Sigmoid colon (tissue), 7 donors: ENCODE measurements at places on chromosomes 7 and 10.

GRCh38 chr10:47421057-47421952 is 37.2 kb upstream of the ZNF488 start:
- H3K36me3 ChIP-seq = no peaks in the 10 kb centered on the region
- no peaks in the 10 kb centered on the region for H3K4me1 ChIP-seq
- H3K27ac ChIP-seq = no peak overlapping the region

GRCh38 chr10:77837248-77837924 is 89.2 kb downstream of the DLG5 start:
- peak overlapping the region; percentile 80 for H3K27ac ChIP-seq
- no peaks in the 10 kb centered on the region for H3K27me3 ChIP-seq
- peaks cover 54% of the 10 kb centered on the region for H3K36me3 ChIP-seq
- peaks cover 21% of the 10 kb centered on the region for H3K4me1 ChIP-seq
- DNase-seq = peak; percentile 81

- peak within 1 kb of the TSS; percentile 98 for H3K27ac ChIP-seq
- DNase-seq = peak; percentile 99
- peaks cover 17% of the 10 kb centered on the region for H3K4me1 ChIP-seq
- H3K4me3 ChIP-seq = peak within 1 kb of the TSS; percentile 99
- H3K36me3 ChIP-seq = peaks cover 32% of the 10 kb centered on the region
- H3K27me3 ChIP-seq = no peaks in the 10 kb centered on the region
Observed at GRCh38 chr10:84139126-84140035, at the start of gene GHITM. Gene GHITM, plus strand, starts transcription at chr10:84139509. Its CDS starts 1,992 bp downstream, at chr10:84141501.

DNA sequence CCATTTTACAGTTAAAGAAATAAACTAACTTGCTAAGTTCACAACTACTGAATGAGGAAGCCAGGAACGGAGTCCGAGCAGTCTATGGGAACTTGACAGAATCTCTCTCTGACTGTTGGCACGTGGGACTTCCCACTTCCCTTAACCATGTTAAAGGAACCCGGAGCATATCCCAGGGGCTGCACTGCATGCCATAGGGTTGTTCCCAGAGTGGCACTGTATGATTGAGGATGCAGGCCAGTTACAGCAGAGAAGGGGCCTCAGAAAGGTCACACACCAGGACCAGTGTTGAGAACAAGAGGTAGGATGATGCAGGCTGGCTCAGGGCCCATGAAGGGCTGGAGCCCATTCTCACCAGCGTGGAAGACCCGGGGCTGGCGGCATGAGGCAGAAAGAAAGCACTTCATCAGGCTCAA is 201.8 kb downstream of the NSUN6 start:
- no peaks in the 10 kb centered on the region for H3K4me1 ChIP-seq
- no peak overlapping the region for H3K27ac ChIP-seq
- DNase-seq = no peak
- H3K4me3 ChIP-seq = no peak overlapping the region

- H3K36me3 ChIP-seq = no peaks in the 10 kb centered on the region
- H3K27ac ChIP-seq = no peak overlapping the region
- H3K27me3 ChIP-seq = peaks cover 10% of the 10 kb centered on the region
- no peak overlapping the region for H3K4me3 ChIP-seq
Observed at GRCh38 chr10:99870123-99870730, 87.8 kb downstream of the ABCC2 start.

DNA sequence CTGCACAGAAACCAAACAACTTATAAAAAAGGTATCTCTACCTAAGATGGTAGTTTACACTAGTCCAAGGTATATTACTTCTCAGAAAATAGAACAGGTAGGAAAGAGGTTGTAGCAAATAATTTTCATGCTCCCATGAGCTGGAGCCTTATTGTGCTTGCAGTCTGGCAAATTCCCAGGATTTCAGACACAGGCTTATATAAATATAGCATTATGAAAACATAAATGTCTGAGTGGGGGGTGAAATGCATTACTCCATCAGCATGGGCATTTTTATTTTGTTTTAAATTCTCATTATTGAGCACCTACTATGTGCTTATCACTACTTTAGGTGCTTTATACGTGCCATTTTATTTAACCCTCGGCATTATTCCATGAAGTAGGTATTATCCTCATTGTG is 83.0 kb upstream of the PHYHIPL start:
- H3K27ac ChIP-seq = no peak overlapping the region
- H3K4me1 ChIP-seq = no peaks in the 10 kb centered on the region
- DNase-seq = no peak
- H3K4me3 ChIP-seq = no peak overlapping the region

- H3K27ac ChIP-seq = no peak overlapping the region
- no peaks in the 10 kb centered on the region for H3K36me3 ChIP-seq
- no peak overlapping the region for H3K4me3 ChIP-seq
- no peaks in the 10 kb centered on the region for H3K4me1 ChIP-seq
- no peaks in the 10 kb centered on the region for H3K27me3 ChIP-seq
- no peak for DNase-seq
Observed at GRCh38 chr7:46939558-46939957, 642.4 kb downstream of the TNS3 start.

DNA sequence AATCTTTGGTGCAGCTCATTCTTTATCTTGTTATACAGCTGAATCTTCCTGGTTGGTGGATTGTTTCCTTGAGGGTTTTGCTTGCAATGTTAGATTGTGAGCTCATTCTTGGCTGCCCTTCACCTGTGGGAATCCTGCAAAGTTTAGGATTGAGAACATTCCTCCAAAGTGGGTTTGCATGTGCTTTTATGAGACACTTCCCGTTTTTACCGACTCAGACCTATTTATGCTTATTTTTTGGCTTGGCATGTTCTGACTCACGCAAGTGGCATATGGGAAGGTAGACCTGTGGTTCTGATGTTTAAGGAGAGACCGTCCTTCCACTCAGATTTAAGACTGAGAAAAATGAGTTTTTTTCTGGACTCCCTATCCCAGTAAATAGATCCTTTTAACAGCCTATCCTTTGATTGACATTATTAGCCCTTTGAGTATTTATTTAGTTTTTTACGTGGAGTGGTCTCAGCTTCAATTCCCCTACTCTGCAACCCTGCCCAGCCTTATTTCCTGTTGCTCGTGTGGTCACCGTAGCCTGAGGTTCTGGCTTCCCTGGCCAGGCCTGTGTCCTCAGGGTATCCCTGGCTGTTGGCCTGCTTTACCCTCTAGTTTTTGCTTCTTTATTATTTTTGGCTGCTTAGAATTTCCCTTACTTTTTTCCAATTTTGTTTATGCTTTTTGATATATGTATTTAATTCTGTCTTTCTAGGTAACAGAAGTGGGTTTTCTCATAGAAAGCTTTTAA is 13.4 kb upstream of the PRF1 start:
- no peak for DNase-seq
- H3K4me3 ChIP-seq = no peak overlapping the region
- no peaks in the 10 kb centered on the region for H3K36me3 ChIP-seq
- no peaks in the 10 kb centered on the region for H3K27me3 ChIP-seq
- H3K4me1 ChIP-seq = no peaks in the 10 kb centered on the region
- H3K27ac ChIP-seq = no peak overlapping the region

GRCh38 chr10:132296666-132297443 is 10.9 kb downstream of the STK32C start:
- no peaks in the 10 kb centered on the region for H3K36me3 ChIP-seq
- no peak overlapping the region for H3K4me3 ChIP-seq
- H3K27ac ChIP-seq = no peak overlapping the region
- DNase-seq = peak; percentile 58
- no peaks in the 10 kb centered on the region for H3K27me3 ChIP-seq
- peaks cover 17% of the 10 kb centered on the region for H3K4me1 ChIP-seq

GRCh38 chr7:53743697-53744402 is 708.4 kb downstream of the POM121L12 start:
- no peak overlapping the region for H3K27ac ChIP-seq
- H3K4me1 ChIP-seq = no peaks in the 10 kb centered on the region
- no peak overlapping the region for H3K4me3 ChIP-seq
- no peaks in the 10 kb centered on the region for H3K36me3 ChIP-seq

DNA sequence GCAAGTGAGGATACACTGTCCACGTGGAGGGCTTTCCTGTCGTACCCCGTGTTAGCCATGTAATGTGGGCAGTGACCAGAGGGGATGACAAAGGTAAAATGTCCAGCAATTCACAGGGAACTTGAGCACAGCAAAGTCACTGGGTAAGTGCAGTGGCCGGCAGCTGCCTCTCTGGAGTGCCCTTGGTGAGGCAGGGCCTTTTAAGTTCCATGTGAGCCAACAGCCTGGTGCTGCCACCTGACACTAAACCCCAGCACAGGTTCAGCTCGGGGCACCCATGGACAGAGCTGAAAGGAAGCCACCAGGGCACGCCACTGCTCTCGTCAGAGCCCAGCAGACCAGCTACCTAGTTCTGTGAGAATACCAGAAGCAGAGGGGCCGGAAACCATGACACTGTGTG is 168.3 kb downstream of the PRKAG2 start:
- no peaks in the 10 kb centered on the region for H3K27me3 ChIP-seq
- no peak overlapping the region for H3K4me3 ChIP-seq
- no peak for DNase-seq
- H3K36me3 ChIP-seq = no peaks in the 10 kb centered on the region
- peaks cover 24% of the 10 kb centered on the region for H3K4me1 ChIP-seq

GRCh38 chr7:130151591-130152492 is 53.4 kb downstream of the TMEM209 start:
- H3K4me3 ChIP-seq = no peak overlapping the region
- no peak for DNase-seq
- H3K36me3 ChIP-seq = no peaks in the 10 kb centered on the region
- no peak overlapping the region for H3K27ac ChIP-seq

GRCh38 chr10:83518779-83519178 is 620.5 kb upstream of the GHITM start:
- H3K4me1 ChIP-seq = peaks cover 10% of the 10 kb centered on the region
- no peak overlapping the region for H3K4me3 ChIP-seq
- no peaks in the 10 kb centered on the region for H3K36me3 ChIP-seq
- H3K27ac ChIP-seq = no peak overlapping the region

DNA sequence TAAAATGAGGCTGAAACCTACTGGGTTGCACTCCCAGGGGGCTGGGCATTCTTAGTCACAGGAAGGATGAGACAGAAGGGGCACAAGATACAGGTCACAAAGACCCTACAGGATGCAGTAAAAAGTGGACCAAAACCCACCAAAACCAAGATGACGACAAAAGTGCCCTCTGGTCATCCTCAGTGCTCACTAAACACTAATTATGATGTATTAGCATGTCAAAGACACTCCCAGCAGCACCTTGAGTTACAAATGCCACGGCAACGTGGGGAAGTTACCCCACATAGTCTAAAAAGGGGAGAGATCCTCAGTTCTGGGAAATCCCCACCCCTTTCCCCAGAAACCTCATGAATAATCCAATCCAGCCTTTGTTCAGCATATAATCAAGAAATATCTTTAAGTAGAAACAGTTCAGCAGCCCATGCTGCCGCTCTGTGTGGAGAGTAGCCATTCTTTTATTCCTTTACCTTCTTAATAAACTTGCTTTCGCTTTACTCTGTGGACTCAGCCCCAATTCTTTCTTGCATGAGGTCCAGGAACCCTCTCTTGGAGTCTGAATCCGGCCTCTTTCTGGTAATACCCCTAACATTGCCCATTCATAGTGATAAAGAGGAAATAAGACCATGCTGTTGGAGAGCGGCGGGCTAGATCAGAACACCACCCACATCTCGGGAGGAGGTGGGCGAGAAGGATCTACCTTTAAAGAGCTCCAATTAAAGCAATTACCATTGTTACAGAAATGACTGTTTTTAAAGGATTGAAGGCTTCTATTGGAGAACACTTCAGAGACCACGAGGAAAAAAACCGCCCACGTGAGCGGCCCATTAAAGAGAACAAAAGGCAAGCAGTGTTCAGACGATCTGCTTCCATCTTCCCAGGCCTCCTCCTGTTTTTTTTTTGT is 170.9 kb downstream of the USP6NL start:
- H3K4me1 ChIP-seq = no peaks in the 10 kb centered on the region
- no peak for DNase-seq
- no peaks in the 10 kb centered on the region for H3K27me3 ChIP-seq

DNA sequence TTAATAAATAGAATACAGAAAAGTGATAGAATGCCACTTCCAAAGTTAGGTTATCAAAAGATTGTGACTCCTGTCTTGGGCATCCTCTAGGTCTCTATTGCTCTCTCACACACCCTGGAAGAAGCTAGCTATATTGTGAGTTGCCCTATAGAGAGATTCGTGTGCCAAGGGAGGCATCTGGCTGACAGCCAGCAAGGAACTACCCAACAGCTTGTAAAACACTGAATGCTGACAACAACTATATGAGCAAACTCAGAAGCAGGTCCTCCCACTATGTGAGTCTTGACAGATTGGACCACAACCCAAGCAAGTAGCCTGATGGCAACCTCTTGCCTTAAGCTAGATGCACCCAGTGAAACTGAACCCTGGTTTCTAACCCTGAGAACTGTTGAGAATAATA is 55.7 kb upstream of the CDK14 start:
- H3K27ac ChIP-seq = no peak overlapping the region
- H3K36me3 ChIP-seq = no peaks in the 10 kb centered on the region
- no peaks in the 10 kb centered on the region for H3K27me3 ChIP-seq

- H3K27me3 ChIP-seq = no peaks in the 10 kb centered on the region
- H3K4me1 ChIP-seq = no peaks in the 10 kb centered on the region
- no peak for DNase-seq
- no peak overlapping the region for H3K27ac ChIP-seq
- H3K4me3 ChIP-seq = no peak overlapping the region
- no peaks in the 10 kb centered on the region for H3K36me3 ChIP-seq
Observed at GRCh38 chr7:81873559-81873958, 103.7 kb upstream of the HGF start.

DNA sequence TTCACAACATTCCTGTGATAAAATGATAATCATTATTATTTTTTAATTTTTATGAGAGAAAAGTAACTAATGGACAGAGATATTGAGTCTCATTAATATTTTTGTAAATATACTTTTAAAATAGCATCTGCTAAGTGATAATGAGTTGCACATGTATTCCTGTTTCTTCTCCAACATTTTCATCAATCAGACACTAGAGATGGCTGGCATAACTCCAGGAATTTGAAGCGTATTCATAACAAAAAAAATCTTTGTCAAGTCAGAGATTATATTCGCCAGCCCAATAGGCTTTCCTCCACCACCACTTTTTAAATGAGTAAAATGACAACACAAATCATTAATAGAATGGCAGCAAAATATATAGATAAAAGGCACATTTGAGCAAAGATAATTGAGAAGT is 524.0 kb upstream of the KCND2 start:
- H3K27me3 ChIP-seq = no peaks in the 10 kb centered on the region
- no peak overlapping the region for H3K4me3 ChIP-seq
- no peak overlapping the region for H3K27ac ChIP-seq
- no peaks in the 10 kb centered on the region for H3K4me1 ChIP-seq

GRCh38 chr10:50577681-50578350 is 45.9 kb downstream of the SGMS1 start:
- no peak overlapping the region for H3K4me3 ChIP-seq
- H3K4me1 ChIP-seq = peaks cover 37% of the 10 kb centered on the region
- DNase-seq = no peak
- H3K27me3 ChIP-seq = no peaks in the 10 kb centered on the region
